T-cell (primary cell): ENCODE measurements at places on chromosomes 3 and 15.

- no peak for DNase-seq
Observed at GRCh38 chr3:111968319-111969054, 10.3 kb upstream of the ABHD10 start.

- DNase-seq: no peak
Observed at GRCh38 chr3:41190509-41191284, 8.6 kb upstream of the CTNNB1 start.

GRCh38 chr15:76217029-76217881 is 94.0 kb downstream of the ETFA start:
- DNase-seq: no peak

- no peak for DNase-seq
Observed at GRCh38 chr3:17302774-17303173, 418.0 kb downstream of the PLCL2 start.

DNA sequence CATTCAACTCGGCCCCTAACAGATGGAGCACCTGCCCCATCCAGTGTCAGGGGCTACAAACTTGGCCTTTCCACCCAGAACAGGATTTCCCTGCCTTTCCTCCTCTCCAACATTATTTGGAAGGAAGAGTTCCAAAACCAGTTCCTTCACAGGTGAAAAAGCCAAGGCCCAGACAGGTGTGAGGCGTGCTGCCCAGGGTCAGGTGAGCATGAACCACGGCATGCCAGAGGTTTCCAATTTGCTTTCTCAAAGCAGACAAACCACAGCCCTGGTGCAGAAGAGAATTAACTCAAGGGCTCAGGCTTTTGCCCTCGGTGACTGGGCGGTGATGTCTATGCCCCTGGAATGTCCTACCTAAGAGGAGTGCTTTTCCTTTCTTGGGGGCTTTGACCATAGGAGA is 43.2 kb downstream of the LDHAL6B start:
- no peak for DNase-seq
